ENCODE measurements at places on chromosomes 2 and 18.

DNA sequence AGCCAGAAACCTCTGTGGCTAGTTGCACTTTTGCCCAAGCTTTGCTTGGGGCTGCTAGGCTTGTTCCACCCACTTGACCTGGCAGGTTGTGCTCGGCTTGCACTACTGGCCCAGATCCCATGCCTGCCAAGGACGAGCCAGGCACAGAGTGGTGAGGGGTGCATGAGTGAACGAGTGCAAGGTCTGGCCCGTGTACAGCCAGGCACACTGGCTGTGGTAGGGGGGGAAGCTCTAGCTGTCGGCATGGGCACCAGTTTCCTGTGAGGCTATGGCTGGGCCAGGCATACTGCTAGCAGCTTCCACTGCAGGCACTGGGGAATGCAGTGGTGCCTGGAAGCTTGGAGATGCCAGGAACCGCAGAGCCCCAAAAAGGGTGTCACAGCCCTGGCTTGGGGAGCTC, 210.4 kb downstream of the AKAIN1 start:
- no peak for DNase-seq

GRCh38 chr2:145094370-145094769, 574.5 kb upstream of the ZEB2 start:
- no peak for DNase-seq

DNA sequence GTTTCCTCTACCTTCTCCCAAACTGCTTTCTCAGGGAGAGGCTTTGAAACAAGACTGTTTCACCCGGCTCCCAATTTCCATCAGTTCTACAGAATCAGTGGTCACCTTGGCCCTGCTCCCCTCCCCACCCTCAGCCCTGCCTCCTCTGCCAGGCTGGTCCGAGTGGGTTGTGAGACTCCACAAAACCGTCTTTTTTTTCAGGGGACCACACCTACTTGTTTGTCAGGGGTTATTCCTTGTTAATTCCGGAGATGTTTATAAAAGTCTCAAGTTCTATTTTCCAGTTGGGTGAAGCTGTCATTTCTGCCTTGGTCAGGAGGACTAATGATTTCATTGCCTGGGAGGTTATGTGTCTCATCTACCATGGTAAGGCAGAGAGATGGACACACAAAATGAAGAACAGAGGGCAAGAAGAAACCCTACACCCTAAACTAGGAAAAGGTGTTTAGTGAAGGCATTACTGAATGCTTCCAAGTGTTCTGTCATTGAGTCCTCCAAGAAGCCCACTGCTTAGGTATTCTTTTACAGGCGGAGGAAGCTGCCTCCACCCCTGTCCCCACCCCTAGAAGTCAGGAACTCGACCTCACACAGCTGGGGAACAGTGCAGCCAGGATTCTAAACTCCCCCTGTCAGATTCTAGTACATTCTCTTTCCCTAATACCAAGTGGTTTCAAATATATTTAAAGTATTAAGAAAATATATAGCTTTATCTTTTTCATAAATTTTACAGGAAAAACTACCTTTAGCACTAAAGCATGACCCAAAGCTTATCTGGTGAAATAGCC, 46.3 kb downstream of the COPS8 start:
- DNase-seq, result no peak

DNA sequence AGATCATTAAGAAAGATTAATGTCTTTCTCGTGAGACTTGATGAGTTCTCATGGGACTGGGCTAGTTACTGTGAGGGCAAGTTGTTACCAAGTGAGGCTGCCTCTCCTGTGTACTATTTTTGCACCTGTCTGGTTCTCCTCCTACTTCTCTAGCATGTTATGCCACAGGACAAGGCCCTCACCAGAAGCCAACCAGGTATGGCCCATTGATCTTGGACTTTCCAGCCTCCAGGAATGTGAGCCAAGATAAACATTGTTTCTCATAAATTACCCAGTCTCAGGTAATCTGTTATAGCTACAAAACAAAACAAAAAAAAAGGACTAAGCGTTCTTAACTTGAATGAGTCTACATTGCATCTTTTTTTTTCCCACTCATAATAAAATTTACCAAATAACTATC, 184.1 kb downstream of the CDH7 start:
- no peak for DNase-seq

GRCh38 chr2:38220164-38220563, 144.2 kb upstream of the CYP1B1 start:
- no peak for DNase-seq

DNA sequence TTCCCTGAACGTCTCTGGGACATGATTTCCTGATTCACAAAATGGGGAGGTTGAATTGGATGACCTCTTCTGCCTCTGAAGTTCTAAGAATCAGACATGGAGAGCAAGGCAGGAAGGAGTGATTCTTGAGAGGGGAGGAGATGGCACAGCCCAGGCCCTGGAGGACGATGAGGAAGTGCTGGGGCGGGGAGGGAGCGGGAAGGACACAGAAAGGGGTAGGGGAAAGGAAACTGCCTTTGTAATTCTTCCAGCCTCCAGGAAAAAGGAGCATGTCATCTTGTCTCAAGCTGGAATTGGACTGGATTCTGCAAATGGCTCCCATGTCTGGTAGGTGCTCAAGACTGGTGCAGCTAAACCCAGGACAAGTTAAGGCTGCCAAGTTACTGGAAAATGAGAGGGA, 97.0 kb upstream of the NCK2 start:
- no peak for DNase-seq

GRCh38 chr2:155689791-155690190, 642.7 kb downstream of the NR4A2 start:
- DNase-seq, result no peak

DNA sequence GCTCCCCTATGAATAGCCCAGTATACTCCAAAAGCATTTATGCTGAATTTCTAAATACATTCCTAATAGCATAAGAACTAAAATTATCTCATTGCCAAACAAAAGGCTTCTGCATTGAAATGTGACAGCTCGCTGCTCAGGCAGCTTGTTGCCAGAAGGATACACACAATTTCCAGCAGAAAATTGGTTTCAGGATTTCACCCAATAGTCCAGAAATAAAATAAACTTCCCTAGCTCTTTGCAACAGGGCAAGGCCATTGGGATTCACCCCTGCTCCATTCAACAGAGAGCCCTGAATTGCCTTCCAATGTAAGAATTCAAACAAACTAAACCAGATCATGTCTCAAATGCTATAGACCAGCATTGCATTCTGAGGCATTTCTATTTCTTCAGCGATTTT, 70.7 kb downstream of the RBM43 start:
- no peak for DNase-seq

DNA sequence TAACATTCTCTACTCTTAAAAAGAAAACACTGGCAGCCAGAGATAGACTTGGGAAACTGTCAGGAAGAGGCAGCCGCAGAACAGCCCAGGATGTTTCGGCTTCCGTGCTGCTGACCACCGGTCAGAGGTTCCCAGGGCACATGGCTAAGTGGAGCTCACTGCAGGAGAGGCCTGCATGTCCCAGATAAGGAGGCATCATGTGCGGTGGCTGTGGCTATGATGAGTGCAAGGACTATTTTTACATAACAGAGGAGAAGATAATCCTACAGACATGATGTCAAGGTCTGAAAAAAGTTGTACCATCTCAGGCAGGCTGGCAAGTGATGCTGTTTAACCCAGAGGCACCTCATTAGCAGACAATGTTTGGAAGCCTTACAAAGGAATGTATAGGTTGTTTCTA, 252.3 kb downstream of the CYRIA start:
- no peak for DNase-seq

- DNase-seq, result peak; percentile 10
Observed at GRCh38 chr18:8307960-8308359, 301.3 kb upstream of the RAB12 start.

DNA sequence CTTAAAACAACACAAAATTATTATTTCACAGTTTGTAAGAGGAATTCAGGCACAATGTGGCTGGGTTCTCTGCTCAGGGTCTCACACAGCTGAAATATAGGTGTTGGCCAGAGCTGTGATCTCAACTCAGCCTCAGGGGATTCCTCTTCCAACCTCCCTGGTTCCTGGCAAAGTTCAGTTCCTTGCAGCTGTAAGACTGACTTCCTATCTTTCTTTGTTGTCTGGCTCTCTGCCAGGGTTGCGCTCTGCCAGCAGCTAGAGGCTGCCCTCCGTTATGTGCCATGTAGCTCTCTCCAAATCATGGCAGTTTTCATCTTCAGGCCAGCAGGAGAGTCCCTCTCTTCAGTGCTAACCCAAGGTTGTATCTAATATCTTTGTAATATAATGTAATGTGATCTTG, 272.5 kb upstream of the KCNJ3 start:
- DNase-seq, result peak; percentile 5

GRCh38 chr2:119253760-119254600, 30.3 kb downstream of the STEAP3 start:
- no peak for DNase-seq

DNA sequence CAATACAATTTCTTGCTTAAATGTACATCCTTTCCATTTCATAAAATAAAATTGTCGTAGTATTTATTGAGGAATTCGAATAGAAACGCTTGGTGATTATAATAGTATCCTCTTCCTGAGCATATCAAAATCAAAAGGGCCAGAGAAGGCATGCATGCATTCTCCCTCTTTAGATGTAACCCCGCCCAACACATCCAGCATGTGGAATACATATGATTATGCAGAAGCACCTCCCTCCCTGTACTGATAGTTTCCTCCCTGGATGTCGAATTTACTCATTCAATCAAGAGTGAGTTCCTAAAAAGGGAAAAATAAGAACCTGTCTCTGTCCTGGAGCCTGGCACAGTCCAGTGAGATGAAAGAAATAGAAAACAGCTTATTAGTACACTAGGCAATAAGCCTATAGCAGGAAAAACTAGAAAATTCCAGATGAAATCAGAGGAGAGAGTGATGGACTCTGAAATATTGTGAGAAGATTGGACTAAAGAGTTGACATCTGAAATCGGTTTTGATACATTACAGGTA, 262.9 kb downstream of the RDH14 start:
- no peak for DNase-seq

DNA sequence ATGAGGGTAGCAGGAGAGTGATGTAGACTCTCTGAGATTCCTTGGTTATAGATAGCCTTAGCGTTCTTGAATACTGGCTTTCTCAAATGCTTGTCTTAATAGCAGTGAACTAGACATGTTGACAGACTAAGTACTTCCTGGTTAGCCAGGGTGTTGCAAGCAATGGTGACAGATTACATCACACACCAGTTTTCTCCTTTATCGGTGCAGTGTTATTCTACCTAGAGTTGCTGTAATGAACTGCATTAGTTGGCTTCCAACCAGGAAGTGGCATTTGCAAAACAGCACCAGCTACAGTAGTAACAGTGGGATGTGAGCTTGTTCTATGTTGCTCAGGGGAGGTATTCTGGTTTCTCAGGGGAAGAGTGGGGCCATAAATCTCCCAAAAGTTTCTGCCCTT, 582.2 kb upstream of the DDX18 start:
- no peak for DNase-seq

GRCh38 chr18:26417190-26417589, 131.2 kb downstream of the KCTD1 start:
- DNase-seq, result no peak

GRCh38 chr2:100992262-100992661, 9.8 kb upstream of the RPL31 start:
- DNase-seq, result no peak

- DNase-seq, result no peak
Observed at GRCh38 chr18:46250812-46251173, 146.6 kb downstream of the HAUS1 start.

- peak; percentile 7 for DNase-seq
Observed at GRCh38 chr2:176935543-176936102, 277.0 kb upstream of the HNRNPA3 start.
